NB4 (cell line): ENCODE measurements at places on chromosomes 2 and 18.

DNA sequence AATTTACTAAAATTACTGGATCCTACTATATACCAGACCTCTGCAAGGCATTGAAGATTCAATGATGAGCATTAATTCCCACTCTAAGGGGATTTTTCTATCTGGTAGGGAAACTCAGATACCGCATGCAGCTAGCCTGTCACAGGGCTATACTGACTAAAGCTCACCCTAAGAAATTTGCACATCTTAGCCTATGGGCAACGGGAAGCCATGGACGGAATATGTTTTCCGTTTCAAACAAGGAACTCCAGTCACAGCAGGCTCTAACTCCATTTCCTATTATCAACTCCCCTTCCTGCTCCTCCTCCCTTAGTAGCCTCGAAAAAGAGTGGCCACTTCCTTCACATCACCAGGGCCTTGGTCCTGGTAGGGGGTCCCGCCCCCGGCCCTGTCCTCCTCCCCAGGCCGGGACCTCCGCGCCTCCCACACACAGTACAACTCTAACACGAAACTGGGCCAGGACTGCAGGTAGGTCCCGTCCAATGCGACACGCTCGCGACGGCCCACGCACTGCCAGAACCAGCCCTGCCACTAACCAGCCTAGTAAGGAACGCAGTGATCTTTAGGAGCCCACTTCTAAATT, 659 bp upstream of the COX5B start:
- DNase-seq, result peak; percentile 65

- DNase-seq, result no peak
These were observed 899.7 kb downstream of the DSC3 start for GRCh38 chr18:30142870-30143269.

DNA sequence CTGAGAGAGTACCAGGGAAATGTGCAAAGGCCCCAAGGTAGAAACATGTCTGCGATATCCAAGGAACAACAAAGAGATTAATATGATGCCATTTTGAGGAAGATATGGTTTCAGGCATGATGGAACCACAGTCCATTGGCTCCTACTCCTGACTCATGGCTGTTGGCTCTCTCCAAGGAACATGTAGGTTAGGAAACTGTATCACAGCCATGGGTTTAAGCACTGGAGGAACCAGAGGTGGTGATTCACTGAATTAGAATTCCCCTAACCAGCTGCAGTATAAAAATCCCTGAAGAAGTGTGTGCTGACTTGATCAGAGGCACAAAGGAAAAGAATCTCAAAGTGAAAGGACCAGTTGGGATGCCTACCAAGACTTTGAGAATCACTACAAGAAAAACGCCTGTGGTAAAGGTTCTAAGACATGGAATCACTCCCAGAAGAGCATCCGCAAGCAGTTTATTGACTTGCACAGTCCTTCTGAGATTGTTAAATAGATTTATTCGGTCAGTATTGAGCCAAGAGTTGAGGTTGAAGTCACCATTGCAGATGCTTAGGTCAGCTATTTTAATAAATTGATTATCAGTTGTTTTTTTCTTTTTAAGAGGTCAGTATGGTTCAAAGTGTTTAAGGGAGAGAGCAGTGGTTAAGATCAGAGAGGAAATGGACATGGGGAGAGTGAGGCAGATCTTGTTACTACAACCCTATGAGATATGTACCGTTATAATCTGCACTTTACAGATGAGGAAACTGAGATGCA, 110.7 kb upstream of the OTX1 start:
- no peak for DNase-seq

DNA sequence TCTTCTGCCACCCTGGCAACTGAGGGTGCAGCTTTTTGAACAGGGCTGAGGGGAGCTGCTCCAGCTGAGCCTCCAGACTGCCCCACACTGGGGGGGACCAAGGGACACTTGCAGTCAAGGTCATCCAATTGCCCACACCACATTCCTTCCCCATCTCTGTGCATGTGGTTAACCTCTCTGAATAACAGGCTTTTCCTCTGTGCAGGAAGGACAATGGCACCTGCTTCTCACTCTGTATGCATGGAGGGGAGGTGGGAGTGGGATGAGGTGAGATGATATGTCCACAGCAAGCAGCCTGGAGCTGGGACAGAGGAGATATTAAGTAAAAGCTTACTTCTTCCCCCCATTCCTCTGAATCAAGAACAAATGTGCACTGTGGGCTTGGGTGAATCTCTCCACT, 39.1 kb upstream of the TEX51 start:
- DNase-seq, result no peak

DNA sequence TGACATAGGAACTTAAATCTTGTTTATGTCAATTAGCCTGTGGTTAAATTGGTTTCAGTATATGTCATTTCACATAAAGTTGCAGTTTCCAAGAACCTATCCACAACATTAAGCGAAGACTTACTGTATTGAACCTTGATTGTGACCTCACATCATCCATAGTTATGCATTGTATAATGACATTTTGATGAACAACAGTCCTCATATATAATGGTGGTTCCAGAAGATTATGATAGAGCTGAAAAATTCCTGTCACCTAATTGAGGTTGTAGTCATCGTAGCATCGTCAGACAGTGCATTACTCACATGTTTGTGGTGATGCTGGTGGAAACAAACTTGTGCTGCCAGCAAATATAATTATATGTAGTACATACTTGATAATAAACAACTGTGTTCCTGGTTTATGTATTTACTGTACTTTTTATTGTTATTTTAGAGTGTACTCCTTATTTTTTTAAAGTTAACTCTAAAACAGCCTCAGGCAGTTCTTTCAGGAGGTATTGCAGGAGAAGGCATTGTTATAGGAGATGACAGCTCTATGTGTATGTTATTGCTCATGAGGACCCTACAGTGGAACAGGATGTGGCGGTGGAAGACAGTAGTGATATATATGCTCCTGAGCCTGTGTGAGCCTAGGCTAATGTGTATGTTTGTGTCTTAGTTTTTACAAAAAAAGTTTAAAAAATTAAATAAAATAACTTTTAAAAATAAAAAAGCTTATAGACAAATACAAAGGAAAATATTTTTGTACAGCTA, 56.6 kb downstream of the UBE2E3 start:
- no peak for DNase-seq

DNA sequence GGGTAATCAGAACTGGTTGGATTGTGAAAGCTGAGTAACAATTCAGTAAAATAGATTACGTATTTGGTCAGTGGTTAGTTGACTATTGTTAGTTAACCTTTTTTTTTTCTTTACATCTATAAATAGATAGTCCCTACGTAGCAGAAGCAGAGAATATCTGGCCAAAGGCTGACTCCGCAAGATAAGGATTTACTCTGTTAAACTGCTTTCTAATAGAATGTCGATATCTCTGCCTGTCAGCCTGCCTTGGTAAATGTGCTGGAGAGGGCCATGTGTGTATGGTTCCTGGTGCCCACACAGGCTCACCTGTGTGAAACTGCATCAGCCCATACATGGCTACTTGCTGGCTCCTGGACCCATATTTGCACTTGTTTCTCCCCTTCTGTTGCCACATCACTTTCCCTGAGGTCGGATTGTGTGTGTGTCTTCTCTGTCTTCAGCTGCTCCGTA, 94.4 kb downstream of the CRIM1 start:
- no peak for DNase-seq

- DNase-seq, result no peak
These were observed 2.1 kb upstream of the SNED1 start for GRCh38 chr2:240996161-240996833.

- DNase-seq, result no peak
These were observed 192.5 kb upstream of the FAM98A start for GRCh38 chr2:33791625-33792024.

DNA sequence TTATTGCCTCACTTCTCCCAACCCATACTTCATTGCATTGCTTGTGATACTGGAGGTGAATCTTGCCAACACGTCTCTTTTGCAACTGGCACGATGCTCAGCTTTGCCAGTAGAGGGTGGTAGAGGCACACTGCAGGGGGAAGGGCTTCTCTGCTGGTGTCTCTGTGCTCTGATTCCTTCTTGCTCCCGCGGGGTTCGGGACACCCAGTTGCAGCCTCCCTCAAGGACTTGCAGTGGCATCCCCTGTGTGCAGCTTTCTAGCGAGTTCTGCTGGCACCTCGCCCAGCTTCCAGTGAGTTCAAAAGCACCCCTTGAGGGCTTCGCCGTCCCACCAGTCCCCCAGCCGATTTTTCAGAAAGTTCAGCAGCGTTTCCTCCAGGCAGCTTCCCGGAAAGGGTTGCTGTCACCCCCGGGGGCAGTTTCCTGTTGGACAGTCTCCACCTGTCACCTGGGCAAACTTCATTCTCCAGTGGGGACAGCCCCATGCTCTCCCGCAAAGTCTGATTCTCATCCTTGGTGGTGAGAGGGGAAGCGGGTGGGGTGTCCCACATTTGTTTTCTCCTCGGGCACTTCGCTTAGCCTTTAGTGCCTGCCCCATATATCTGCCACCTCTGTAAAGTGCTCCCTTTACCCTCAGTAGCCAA, 35.4 kb upstream of the EN1 start:
- peak; percentile 83 for DNase-seq

DNA sequence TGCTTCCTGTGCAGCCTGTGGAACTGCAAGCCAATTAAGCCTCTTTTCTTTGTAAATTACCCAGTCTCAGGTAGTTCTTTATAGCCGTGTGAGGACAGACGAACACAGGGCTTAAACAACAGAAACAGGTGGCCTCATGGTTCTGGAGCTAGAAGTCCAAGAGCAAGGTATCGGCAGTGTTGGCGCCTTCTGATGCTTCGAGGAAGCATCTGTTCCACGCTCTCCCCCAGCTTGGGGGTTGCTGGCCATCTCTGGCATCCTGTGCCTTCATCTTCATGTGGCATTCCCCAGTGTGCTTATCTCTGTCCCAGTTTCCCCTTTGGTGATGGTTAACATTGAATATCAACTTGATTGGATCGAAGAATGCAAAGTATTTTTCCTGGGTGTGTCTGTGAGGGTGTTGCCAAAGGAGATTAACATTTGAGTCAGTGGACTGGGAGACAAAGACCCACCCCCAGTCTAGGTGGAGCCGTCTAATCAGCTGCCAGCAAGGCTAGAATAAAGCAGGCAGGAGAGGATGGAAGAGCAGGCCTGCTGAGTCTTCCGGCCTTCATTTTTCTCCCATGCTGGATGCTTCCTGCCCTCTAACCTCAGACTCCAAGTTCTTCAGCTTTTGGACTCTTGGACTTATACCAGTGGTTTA, 287.6 kb downstream of the PHLPP1 start:
- DNase-seq, result no peak

- peak; percentile 82 for DNase-seq
These were observed at the start of gene CDC42EP3 for GRCh38 chr2:37671009-37671815. CDC42EP3 (minus strand) TSS chr2:37671642; CDS start chr2:37646587, 25,055 bp downstream.

DNA sequence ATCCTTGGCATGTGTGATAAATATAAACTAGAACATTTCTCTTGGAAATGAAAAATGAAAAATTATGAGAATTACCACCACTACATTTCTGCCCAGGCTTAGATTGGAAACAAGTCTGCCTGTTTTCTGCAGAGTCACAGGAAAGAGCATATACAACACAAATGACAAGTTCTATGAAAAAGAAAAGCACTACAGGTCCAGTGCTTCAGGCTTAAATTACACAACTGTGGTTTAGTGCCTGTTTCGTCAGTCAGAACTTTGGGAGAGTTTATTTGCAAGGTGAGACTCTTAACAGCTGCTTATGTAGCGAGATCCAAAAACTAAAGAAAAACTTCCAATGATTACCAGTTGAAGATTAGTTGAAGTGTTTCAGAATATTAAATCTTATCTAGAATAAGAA, 68.9 kb downstream of the RTN4 start:
- no peak for DNase-seq

GRCh38 chr2:239171643-239172042, 229.2 kb downstream of the HDAC4 start:
- DNase-seq, result no peak

DNA sequence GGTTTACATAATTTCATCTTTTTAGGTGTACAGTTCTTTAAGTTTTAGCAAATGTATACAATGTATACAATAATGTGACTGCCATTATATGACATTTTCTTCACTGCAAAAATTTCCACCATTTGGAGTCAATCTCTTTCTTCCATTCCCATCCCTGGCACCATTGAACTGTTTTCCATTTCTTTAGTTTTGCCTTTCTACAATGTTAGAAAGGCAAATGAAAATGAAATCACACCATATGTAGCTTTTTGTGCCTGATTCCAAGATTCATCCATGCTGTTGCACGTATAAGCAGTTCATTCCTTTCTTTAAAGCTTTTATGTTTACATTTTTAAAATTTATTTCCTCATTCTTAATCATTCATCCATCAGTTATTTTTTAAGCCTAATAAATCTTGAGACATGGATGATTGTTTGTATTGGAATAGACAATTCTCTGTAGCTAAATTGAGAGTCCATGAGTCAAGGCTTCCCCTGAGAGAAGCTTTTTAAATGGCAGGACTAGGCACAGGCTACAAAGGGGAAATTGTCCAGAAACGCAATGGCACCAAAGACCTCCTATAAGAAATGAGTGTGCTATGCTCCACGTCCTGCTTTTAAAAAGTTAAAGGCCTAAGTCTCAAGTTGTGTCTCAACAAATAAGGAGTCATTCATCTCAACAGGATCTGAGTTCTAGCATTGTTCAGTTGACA, 8.7 kb upstream of the COL5A2 start:
- no peak for DNase-seq

- DNase-seq, result peak; percentile 57
These were observed 13.8 kb upstream of the ZFP36L2 start for GRCh38 chr2:43239981-43240765.

- DNase-seq, result no peak
These were observed 87.3 kb downstream of the SEPTIN10 start for GRCh38 chr2:109526442-109526970.

DNA sequence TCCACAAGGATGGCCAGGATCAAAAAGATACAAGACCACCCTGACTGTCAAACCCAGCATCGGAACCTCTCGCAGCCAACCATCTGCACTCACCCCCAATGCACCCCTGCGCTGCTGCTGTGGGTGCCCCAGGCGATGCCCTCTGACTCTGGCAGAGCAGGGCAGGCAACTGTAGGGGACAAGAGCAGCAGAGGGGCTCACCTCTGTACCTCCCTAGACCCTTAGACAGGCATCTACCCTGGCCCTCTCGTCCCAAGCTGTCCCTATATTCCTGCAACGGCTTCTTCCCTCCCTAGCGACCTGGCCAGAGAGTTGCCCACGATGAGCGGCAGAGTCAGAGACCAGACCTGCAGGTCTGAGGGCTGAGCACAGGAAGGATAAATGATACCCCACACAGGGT, 128.2 kb downstream of the HDAC4 start:
- no peak for DNase-seq

- DNase-seq, result no peak
These were observed 4.1 kb downstream of the TCF23 start for GRCh38 chr2:27152796-27153464.
